Immature natural killer cell (primary cell): ENCODE measurements at places on chromosomes 12 and 14.

DNA sequence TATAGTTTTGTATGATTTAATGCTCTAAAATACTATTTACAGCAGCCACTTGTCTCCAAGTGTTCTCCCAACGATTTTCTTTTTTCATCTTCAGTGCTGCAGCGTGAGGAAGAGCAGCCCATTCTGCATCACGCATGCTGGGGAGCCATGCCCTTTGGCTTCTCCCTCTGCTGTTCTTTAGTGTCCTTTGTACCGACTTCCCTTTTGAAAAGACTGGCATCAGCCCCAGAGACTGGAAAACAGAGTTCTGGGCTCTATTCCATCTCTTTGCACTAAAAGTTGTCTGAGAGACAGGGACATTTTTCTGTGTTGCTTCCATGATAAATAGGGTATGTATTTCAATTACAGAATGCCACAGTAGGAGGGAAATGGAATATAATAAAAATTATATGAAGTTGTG, 105.1 kb downstream of the RERG start:
- DNase-seq, result no peak

DNA sequence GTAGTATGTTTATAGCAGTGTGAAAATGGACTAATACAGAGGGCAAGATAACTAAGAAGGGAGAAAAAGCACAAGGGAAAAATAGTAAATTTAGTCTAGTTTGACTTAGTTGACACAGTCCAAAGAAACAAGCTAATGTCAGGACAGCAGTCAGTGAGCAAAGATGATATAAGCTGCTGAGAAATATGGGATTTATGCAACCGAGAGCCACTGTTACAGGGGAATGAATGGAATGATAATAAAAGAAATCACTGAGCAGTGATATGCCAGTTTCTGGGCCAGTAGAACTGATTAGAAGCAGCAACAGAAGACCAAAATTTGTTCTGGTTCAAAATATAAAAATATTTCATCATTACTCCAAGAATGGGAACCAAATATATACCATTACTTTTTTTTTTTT, 60.1 kb downstream of the R3HDM2 start:
- DNase-seq, result no peak

- DNase-seq, result peak; percentile 23
These were observed 428.1 kb downstream of the NRXN3 start for GRCh38 chr14:78598046-78598920.

- DNase-seq, result no peak
These were observed 118.5 kb upstream of the FRMD6 start for GRCh38 chr14:51533160-51533559.

DNA sequence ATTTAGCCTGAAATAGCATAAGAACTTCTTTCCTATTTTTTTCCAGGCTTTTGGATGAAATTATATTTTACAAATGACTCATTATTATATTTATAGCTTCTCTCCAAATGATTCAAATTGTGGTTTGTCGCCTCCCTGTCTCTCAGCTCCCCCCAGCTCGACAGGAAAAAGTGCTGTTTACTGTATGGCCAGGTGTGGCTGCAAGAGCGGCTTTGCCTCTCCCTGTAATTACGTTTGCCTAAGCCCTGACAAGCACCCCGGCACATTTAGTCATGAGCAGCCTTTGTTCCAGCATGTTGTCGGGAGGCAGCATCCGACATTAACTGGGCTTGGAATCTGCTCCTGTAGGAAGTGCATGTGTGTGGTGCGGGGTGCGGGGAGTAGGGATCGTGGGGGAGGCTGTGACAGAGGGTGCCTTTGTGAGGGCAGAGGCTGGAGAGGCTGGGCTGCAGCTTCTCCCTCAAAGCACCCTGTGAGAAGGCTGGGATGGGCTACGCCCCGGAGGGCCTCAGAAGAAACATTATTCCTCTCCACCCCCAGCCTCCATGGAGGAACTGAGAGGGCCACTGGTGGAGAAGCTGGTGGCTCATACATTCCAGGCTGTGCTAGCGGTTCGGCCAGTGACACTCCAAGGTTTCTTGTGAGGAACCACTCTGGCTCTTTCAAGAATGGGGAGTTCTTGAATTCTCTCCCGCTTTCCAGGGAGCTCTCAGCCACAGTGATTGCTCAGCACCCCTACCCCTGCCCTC, 42.1 kb upstream of the CTDSP2 start:
- DNase-seq, result no peak

GRCh38 chr14:32940066-32940651, 1.5 kb downstream of the NPAS3 start:
- DNase-seq, result no peak

GRCh38 chr14:81511111-81511904, 22.3 kb downstream of the SEL1L start:
- DNase-seq, result no peak

GRCh38 chr12:9134981-9135628, 19.4 kb upstream of the A2M start:
- DNase-seq, result no peak

GRCh38 chr14:104283197-104284106, 145.1 kb downstream of the KIF26A start:
- DNase-seq, result no peak

- no peak for DNase-seq
These were observed 397.6 kb downstream of the NUAK1 start for GRCh38 chr12:105740970-105741725.
